ENCODE measurements at places on chromosomes 1 and 21. TPM values are rescaled to one million over a fixed set of nuclear protein-coding genes. Genes with fewer than 3 reads are reported as not detected.

The OPRD1 gene
- not detected for polyA plus RNA-seq

The HES3 gene
- polyA plus RNA-seq = not detected

The PLA2G2F gene
- polyA plus RNA-seq = not detected

The ST6GALNAC5 gene
- polyA plus RNA-seq = not detected

The APOBEC4 gene
- not detected for polyA plus RNA-seq

The GUCA2A gene
- not detected for polyA plus RNA-seq

The PTCH2 gene
- 0.22 TPM for polyA plus RNA-seq

The ELOVL1 gene
- 135 TPM for polyA plus RNA-seq

The KRTAP12-1 gene
- not detected for polyA plus RNA-seq

The RHBG gene
- not detected for polyA plus RNA-seq

The CLDN8 gene
- polyA plus RNA-seq = not detected

The C8A gene
- not detected for polyA plus RNA-seq

The RNF186 gene
- polyA plus RNA-seq = not detected

The TMEM69 gene
- 36.2 TPM for polyA plus RNA-seq

The CD53 gene
- 523 TPM for polyA plus RNA-seq

GRCh38 chr1:93346421-93346993 is 800 bp downstream of the DR1 start:
- DNase-seq = peak; percentile 62

DNA sequence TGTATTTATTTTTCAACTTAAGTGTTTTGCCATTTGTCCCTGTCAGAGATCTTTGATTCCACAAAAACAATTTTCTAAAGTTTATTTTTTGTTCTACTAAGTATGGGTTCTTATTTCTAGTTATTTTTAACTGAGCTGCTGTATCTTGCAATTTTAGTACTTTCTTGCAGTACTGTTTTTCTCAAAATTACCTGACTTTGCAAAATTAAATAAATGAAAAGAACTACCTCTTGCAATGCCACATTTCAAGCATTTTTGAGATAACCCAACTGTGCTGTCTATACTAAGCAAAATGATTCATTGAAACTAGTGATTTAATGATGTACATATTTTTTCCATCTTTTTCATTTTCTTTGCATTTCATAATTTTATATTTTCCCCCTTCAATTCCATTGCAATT is 71.5 kb upstream of the ADGRL2 start:
- DNase-seq = no peak

DNA sequence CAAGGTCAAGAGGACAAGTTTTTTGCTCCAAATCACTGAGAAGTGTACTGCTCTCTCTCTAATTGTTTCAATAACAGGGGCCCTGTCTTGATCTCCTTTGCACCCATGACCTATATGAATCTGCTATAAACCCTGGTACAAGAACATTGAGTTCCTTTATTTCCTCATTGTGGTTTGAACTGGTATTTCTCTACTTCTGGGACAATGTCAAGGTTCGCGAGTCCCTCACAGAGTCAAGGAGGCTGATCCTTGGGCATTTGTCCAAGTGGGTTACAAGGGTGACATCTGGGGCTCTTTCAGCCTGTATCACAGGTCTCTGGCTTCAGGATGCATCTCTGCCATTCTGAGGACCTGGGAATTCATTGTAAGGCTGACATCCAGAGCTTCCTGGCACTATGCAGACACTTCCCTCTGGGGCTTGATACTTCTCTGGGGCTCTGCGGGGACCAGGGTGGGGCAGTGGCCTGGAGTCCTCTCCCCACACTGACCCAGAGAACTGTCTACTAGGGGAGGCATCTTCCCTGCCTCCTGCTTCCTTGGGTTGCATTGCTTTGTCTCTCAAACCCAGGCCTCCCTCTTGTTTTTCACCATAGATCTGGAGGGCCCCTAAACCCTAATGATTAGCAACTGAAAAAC is 22.5 kb upstream of the ZNF648 start:
- no peak for DNase-seq

DNA sequence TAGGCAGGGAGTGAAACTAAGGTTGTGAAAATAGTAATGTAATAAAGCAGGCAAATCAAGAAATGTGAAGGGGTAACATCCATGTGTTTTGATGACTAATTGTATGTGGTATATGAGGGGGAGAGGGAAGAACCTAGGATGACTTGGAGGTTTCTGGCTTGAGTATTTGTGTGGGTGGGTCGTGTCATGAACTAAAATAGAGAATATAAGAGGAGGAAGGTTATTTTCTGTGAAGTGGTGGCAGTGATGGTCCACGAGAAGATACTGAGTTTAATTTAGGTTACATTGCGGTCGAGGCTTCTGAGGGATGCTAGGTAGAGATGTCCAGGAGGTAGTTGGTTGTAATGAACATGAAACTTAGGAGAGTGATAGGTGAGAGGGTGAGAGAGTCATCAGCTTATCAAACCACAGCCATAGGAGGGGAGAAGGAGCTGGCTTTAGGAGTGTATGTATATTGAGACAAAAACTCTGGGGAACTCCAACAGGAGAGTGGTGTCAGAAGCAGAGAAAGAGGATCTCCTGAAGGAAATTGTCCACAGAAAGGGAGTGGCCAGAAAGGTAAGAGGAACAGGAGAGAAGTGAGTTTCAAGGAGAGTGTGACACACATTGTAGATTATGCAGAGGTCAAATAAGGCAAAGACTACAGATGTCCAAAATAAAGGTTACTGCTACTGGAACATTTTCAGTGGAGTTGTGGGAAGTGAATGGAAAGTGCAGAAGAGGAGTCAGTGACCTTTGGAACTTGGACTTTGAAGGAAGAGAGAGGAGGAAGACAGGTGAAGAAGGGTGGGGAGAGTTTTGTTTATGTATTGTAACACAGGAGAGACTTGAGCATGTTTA is 89.0 kb upstream of the MACF1 start:
- no peak for DNase-seq

- DNase-seq = no peak
These were observed 262.9 kb upstream of the SNX7 start for GRCh38 chr1:98398649-98399048.

- no peak for DNase-seq
These were observed 4.9 kb downstream of the SERTAD4 start for GRCh38 chr1:210237479-210237878.

DNA sequence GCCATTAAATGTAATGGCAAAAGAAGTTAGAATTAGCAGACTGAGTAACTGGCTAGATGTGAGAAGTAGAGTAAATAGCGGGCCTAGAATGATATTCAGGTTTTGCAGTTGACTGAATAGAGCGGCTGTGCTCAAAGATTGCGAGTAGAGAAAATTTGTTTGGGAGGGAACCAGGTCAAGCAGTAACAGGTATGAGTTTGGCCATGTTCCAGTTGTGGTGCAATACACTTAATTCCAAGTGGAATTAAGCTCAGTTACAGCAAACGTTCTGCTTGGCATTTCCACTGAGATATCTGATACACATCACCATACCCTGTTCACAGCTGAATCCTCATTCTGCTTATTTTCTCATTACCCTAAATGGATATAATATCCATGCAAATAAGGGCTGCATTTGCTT is 1382.9 kb downstream of the MRPL39 start:
- DNase-seq = no peak

DNA sequence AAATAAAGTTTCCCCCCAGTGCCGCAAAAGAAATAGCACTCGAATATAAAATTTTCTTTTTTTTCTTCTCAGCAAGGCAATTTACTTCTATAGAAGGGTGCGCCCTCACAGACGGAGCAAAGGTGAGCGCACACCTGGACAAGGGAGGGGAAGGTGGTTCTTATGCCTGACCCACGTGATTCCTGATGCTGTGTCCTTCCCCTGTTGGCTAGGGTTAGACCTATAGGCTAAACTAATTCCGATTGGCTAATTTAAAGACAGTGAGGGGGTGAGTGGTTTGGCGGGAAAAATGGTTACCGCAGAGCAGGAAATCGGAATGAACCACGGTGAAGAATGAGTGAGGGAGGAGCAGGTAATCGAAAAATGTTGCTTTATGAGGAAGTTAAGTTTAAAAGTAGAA is 607 bp upstream of the FAAH start:
- no peak for DNase-seq

GRCh38 chr1:90821152-90821787 is 104.2 kb upstream of the BARHL2 start:
- no peak for DNase-seq

DNA sequence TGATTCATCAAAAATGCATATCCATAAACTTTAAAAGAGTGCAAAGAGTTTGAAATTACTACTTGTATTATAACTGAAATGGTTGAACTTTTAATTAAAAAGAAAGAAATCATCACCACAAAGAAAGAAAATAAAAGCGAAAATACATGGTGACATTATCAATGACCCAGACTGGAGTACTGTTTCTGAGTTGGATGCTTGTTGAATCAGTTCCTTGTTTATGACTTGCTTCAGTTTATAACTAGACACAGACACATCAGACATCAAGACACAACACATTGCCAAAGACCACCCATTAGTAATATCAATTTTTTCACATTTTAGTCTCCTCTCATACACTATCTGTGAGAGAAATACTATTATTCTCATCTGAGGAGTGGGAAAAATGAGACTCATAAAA is 293.0 kb downstream of the MRPL39 start:
- DNase-seq = no peak

- DNase-seq = no peak
These were observed 97.5 kb downstream of the PDE9A start for GRCh38 chr21:42750737-42751530.

DNA sequence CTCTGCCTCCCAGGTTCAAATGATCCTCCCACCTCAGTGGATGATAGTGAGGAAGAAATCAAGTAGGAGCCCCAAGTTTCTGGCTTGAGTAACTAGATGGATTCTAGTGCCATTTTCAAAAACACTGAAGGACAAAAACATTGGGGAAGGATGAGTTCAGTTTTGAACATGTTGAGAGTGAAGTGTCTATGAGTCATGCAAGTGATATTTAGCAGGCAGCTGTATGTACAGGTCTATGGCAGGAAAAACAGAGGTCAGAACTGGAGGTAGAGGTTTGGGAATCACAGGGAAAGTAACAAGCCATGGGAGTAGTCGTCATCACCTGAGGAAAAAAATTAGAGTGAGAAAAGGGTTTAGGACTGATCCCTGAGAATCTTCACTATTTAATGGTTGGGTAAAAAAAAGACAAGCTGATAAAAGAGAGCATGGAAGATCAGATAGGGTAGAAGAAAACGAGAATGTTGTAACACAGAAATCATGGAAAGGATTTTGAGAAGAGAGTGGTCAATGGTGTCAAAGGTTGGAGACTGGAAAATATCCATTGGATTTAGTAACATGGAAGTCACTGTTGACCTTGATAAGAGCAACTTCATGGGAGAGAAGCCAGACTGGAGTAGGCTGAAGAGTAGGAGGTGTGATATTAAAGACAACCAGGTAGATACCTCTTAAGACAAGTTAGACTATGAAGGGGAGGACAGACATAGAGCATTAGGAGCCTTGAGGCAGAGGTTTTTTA is 53.1 kb downstream of the DIPK1A start:
- DNase-seq = no peak

GRCh38 chr1:67675800-67676199 is 9.2 kb upstream of the GADD45A start:
- no peak for DNase-seq

GRCh38 chr21:23792300-23792699 is 1815.0 kb downstream of the MRPL39 start:
- no peak for DNase-seq

GRCh38 chr1:74620242-74620641 is 53.4 kb downstream of the ERICH3 start:
- no peak for DNase-seq

DNA sequence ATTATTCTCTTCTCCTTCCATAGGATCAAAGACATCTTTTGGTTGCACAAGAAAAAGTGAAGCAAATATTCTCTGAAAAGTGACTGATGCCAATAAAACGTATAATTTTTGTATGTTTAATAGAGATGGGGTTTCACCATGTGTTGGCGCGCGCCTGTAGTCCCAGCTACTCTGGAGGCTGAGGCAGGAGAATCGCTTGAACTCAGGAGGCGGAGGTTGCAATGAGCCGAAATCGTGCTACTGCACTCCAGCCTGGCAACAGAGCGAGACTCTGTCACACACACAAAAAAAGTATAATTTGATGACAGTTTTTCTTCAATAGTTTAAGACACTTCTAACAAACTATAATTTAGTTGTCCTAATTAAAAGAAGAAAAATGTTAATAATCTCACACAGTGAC is 23.8 kb downstream of the ANP32E start:
- DNase-seq = no peak

GRCh38 chr1:209513226-209513625 is 70.3 kb upstream of the CAMK1G start:
- DNase-seq = peak; percentile 6

DNA sequence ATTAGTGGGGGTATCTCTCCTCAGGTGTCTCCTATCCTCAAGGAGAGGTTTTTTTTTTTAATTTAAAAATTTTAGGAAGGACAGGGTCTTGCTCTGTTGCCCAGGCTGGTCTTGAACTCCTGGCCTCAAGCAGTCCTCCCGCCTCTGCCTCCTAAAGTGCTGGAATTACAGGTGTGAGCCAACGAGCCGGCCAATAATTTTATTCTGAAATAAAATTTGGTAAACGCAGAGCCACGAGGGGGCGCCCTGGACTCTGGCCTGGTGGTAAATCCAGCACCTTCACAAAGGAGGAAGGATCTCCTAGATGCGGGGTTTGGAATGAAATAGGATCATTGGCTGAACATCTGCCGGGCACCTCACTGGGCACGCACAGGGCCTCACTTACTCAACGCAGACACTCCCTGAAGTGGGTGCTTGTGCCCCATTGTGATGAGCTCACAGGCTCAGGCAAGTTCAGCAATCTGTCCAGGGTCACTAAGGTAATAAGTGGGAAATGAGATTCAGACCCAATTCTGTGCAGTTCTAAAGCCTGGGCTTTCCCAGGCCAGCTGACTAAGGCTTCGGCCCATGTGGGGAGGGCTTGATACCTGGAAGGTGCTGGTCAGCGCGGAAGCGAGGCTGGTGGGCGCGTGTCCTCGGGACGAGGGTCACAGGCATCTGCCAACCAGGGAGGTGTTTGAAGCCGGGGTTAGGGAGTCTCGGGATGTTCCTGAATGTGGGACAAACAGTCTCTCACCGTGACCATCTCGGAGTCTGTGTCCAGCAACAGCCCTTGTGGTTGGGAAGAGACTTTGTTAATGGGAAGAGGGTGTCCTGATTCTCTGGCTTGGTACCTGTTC is 32.7 kb upstream of the ETV3 start:
- peak; percentile 46 for DNase-seq

DNA sequence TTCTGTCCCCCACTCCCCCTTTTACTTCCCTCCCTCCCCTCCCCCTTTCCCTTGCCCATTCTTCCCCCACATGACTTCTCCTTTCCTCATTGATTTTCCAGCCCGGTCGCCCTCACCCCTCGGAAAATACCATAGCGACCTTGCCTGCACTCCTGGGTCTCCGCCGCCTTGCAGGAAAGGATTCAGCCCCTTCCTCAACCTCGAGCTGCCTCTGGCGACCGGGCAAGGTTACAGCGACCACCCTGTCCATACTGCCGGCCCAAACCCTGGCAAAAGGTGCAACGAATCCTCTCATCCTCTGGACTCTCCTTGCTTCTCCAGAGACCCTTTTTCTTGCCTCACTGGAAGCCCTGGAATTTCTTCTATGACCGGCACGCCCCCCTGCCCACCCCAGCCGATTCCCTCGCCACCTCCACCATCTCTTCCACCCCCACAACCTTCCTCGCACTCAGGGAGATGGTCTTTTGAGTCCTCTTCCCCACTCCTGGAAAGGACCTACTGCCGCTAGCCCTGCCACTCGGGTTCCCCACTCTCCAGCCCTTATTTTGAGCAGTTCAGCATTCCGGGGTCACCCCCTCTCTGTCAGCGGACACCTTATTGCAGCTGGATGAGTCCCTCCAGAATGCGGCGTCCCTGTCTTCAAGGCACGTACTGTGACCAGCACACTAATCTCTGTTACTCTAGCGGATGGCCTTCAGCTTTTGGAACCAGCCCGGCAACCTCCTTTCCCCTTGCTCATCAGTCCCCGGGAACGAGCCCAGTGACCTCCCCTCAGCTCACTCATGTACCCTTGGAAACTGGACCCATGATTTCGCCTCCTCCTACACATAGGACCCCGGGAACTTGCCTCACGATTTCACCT is 846 bp downstream of the NSUN4 start:
- no peak for DNase-seq

Measured in CD14-positive monocyte (primary cell).